Frontal cortex (tissue), 4 donors: ENCODE measurements at places on chromosomes 5 and 9.

- no peak for DNase-seq
Observed at GRCh38 chr5:167489202-167489601, 802.2 kb upstream of the WWC1 start.

DNA sequence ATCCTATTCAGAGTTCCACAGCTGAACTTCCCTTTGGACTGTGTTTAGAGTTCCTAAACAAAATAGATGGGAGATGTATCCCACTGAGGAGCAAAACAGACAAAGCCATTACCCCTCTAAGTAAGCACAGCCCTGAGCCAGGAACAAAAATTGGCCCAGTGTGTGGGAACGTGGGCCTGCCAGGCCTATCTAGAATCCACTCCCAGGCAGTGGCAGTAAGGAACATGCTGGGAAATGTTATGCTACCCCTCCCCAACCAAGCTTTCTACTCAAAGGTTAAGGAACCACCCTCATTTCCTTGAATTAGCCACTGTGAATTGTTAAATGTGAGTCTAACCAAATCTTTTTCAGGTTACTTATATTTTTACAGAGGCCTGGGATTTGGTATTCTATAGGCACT lies 405.1 kb upstream of the PTGER4 start:
- DNase-seq: no peak

DNA sequence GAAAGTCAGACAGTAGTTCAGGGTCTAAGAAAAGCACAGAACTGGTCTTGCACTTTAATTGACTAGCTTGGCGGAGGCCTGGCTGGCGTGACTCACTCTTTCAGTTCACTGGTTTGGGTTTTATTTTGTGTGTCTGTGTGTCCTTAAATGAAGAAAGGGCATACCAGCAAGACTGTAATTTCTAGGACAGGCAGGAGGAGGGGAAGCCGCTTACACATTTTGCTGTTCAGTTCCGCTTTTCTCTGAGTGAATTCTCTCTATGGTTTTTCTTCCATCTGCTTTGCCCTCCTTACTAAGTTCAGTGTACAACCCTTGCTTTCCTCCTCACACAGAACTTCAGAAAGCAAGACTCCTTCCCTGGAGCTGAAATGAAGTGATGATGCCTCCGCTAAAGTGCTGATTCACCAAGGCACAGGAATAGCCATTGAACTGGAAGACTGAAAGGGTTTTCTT lies 150.8 kb downstream of the MEF2C start:
- DNase-seq: peak; percentile 14

GRCh38 chr9:34498553-34498952 lies 24.2 kb downstream of the ENHO start:
- DNase-seq: no peak

DNA sequence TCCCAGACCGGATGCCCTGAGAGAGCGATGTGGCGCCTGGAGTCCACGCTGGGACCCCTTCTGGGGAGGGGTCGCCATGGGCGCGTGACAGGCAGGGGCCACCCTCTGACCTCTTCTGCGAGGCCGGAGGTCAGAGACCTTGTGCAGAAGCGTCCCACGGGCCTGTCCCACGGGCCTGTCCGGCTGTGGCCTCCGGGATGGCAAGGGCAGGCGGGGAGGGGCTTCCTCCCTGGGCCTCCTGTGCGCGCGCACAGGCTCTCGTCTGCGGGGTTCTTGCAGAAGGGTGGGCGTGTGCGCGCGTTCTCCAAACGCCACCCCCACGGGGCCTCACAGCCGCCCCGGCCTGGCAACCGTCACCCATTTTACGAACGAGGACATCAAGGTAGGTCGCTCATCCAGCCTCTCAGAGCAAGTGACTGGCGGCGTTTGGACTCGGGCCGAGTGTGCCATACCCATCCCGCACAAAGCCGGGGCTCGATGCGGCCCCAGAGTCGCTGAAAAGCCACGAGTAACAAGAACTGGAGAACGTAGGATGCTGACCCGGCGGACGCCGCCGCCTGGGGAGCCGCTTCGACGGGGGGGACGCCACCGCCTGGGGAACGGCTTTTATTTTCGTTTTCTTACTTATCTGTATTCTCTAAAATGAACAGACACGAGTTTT lies 897 bp downstream of the AHRR start:
- DNase-seq: no peak

GRCh38 chr5:4976902-4977301 lies 163.2 kb upstream of the ADAMTS16 start:
- DNase-seq: no peak

- DNase-seq: no peak
Observed at GRCh38 chr5:56549096-56549886, 266.1 kb upstream of the MAP3K1 start.

DNA sequence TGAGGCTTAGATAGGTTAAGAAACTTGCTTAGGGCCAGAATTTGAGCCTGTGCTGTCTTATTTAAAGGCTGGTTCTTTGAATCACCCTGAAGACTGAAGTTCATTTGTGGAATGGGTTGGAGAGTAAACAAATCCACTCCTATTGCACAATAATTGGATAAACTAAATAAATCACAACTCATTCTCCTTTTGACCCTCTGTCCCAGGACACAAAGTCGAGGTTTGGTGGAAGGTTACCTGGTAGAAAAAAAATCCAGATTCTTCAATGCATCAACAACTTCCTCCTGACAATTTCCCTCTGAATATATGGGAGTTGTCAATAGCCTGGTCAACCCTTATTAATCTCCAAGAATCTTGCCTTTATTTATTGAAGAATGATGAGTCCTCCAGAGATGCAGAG lies 28.9 kb downstream of the TBC1D2 start:
- no peak for DNase-seq

GRCh38 chr9:75467142-75467541 lies 378.8 kb downstream of the OSTF1 start:
- DNase-seq: no peak

- no peak for DNase-seq
Observed at GRCh38 chr9:134557331-134557730, 84.3 kb upstream of the COL5A1 start.

GRCh38 chr9:104868687-104869404 lies 59.1 kb downstream of the ABCA1 start:
- DNase-seq: peak; percentile 60

DNA sequence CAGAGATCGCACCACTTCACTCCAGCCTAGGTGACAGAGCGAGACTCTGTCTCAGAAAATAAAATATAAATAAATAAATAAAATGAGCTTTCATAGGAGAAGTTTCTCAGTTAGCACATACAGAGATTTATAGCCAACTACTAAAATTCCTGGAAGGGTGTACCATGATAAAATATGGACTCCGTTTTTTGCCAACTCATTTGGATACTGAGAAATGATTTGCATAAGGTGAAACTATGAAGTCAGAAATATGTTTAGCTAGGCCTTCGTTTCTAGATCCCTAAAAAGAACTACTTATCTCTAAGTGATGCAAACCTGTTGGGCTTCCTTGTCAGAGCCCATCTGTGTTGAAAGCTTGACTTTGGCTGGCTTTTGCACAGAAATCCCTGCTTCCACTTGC lies 56.9 kb upstream of the SLC1A1 start:
- no peak for DNase-seq

GRCh38 chr5:93278896-93279295 lies 302.1 kb downstream of the NR2F1-AS1 start:
- DNase-seq: no peak

- no peak for DNase-seq
Observed at GRCh38 chr9:78121488-78121887, 89.9 kb upstream of the GNAQ start.

DNA sequence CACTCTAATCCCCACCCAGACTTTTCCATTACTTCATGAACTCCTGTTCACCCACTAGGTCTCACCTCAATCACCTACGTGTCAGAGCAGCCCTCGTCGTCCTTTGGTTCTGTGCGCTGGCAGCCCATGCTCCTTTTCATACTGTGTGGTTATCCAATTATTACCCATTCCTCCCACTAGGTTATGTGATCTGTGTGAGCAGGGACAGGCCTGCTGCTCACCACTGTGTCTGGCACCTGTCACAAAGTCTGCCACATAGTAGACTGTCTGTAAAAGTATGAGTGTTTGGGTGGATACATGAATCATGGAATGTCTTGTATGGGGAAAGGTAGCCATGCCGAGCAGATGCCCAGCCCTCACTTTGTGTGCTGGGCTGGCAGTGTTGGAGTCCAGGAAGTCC lies 12.1 kb upstream of the SMAD5 start:
- DNase-seq: no peak

DNA sequence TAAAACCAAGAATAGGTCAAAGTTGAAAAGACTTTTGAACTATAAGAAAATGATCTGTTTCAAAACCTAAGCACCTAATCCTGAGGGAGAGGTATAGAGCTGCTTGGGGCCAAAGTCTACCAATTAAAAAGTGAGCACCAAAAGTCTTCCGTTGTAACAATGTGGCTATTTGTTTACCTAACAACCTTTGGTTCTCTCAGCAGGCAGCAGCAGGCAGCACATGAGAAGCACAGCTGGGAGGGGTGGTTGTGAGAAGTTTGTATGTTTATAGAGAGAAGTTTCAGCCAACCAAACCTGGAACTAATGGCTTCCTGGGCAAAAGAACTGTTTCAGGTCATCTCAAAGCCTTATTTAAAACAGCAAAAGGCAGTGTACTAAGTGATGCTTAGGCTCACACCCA lies 59.8 kb upstream of the TBC1D9B start:
- DNase-seq: no peak

DNA sequence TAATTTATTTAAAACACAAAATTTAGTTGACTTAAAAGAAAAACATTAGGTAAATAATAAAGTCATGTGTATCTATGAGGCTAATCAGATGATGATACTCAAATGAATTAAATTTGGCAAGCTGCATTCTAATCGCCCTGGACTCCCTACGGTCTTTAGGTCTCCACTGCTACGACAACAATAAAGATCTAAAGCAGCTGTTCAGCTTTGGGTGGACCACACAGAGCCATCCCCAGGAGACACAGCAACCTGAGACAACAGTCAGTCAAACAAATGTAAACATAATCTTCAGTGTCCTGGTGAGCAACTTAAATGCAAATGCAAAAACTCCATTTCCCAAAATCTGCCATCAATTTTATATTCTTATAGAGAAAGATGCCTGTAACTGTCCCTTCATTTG lies 65.5 kb downstream of the MCTP1 start:
- no peak for DNase-seq

DNA sequence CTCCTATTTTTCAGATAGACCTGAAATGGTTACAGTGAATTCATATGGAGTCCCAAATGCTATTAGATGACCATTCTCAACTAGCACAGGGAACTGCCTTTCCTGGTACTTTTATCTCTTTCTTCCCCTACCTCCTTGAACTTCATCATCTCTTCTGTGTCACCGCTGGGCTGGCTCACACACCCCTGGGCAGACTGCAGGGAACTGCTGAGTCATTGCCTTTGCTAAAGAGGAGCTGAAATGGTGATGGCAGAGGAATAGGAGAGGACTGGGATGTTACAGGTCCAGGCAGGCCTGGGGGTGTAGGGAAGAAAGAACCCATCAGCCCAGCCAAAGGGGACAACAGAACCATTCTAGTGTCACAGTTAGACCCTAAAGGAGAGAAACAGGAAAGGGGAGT lies 322.3 kb downstream of the ASTN2 start:
- no peak for DNase-seq

DNA sequence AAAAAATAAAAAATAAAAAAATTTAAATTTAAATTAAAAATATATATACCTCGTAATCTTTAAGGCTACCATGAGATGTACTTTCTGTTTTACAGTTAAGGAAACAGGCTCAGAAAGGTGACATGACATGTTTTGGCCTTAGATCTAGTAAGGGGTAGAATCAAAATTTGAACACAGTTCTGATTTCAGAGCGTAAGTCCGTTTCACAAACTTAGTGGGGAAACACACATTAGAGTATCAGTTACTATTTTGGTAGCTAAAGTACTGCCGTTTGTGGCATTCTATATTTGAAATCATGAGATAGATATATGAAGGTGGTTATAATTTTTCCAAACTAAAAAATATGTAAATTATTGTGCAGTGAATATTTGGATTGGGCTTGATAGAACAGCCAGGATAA lies 186.2 kb downstream of the DENND1A start:
- DNase-seq: no peak

- no peak for DNase-seq
Observed at GRCh38 chr5:51404255-51404654, 21.0 kb downstream of the ISL1 start.

DNA sequence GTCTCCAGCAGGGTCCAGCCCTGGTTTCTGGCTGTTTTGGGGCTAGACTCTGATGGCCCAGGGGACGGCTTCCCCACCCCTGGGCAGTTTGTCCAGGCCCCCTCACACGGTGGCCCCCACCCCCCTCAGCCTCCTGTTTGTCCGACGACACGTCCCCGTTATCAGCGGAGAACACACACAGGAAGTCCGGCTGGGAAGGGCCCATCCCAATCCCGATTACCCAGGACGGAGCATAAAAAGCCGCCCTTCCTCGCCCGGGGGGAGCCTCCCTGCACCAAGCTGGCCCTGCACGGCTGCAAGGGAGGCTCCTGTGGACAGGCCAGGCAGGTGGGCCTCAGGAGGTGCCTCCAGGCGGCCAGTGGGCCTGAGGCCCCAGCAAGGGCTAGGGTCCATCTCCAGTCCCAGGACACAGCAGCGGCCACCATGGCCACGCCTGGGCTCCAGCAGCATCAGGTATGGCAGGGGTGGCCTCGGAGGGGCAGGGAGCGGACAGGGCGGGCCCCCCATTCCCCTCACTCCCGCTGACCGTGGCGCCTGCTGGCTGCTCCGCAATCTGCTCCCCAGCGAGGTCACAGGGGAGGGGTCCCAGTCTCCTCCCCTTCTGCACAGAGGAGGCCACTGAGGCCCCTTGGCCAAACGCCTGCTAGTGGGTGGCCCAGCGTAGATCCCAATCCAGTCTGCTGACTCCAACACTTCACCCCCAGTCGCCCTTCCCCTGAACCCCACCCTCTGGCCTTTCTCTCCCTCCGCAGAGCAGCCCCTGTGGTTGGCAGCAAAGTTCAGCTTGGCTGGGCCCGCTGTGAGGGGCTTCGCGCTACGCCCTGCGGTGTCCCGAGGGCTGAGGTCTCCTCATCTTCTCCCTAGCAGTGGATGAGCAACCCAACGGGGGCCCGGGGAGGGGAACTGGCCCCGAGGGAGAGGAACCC lies at the start of gene EGFL7:
Gene EGFL7, plus strand, starts transcription at position 261 of the 926 bp plus-strand sequence. CDS start 5,367 bp downstream, outside the sequence.
- peak; percentile 61 for DNase-seq

DNA sequence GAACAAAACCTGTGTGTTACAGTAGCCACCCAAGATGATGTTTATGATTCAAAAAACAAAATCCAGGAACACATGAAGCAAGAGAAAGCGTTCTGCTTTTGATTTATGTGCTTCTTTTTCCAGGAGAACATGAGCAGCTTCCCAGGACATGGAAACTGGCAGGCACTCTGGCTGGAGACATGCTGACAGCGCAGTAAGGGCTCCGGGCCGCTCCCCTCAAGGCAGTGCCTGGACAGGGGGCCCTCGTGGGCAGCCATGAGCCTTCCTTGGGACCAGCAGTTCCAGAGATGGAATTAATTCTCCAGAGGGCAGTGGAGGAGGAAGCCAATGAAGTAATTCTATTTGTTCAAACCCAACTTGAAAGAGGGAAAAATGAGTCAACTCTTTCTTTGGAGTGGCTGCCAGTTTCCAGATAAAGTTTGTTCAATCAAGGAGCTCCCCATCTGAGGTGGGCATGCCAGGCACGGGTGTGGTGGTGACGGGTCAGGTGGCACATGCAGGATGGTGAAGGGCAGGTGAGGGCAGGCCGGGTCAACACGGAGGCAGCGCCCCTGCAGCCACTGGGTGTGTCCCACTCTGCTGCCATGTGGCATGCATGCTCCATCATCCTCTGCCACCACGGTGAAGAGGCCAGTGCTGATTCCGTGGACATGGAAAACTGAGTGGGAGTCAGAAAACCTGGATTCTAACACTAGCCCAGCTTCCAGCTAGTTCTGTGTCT lies 83.8 kb downstream of the OTULIN start:
- DNase-seq: no peak
